ENCODE measurements at places on chromosomes 1 and 21.

DNA sequence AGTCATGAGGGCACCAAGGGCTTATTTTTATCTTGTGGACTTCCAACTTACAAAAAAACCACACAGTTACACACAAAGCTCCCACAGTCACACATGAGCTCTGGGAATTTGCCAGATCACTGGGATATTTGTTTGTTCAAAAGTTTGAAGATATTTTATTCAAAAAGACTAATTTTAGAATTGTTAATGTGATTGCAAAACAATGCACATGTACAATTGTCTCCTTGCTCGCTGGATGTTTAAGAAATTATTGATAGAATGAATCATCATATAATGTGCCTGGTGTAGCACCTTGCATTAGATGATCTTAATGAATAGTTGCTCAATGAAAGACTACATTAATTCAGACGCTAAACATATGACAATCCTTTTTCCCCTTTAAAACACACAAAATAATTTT, 570.3 kb downstream of the LMO4 start:
- DNase-seq: no peak

GRCh38 chr21:29800056-29800455, 139.7 kb downstream of the GRIK1 start:
- no peak for DNase-seq

DNA sequence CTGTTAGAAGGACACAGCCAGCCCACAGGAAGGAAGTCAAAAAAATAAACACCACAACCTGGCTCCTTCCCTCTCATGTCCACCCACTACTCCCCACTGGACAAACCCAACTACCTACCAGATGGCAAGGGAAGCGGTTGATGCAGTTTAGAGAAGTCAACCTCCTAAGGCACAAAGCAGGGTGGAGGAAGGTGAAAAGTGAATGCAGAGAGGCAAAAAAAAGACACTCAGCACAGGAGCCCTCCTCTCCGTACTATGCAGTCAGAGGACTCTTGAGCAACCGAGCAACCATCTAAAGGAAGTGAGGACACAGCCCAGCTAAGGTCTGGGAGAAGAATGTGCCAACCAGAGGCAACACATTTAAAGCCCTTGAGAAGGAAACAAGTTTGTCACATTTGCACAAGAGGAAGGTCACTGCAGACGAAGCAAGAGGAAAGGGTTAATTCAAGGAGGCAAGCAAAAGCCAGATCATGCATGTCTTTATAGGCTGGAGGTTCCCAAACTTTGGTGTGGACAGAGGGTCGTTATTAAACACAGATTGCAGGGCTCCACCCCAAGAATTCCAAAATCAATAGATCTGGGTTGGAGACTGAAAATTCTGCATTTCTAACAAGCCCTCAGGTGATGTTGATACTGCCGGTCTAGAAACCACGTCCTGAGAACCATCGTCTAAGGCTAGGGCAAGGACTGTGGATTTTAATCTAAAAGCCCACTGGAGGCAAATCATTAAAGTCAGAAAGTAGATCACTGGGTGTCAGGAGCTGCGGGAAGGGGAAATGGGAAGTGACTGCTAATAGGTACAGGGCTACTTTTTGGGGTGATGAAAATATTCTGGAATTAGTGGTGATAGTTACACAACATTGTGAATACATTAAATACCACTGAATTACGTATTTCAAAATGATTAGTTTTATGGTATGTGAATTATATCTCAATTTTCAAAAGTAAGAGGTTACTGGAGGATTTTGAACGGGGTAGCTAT, 19.7 kb downstream of the TP53BP2 start:
- no peak for DNase-seq

DNA sequence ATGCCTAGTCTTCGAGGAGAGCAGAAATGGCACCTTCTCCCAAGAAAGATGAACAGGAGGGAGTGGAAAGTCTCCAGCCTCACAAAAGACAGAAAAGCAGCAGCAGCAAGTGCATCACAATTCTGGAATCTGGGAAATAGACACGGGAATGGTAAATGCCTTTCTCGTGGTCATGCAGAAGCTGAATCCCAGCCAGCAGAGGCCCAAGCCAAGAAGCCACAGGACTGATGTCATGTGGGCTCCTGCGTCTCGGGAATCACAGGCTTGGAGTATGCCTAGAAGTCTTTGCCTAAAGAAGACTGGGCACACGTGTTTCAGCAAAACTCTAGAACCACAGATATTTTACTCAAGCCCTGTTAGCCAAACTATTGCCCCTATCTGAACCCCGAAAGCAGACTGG, 260.3 kb upstream of the PLD5 start:
- DNase-seq: no peak

GRCh38 chr1:205597691-205598314, 34.0 kb downstream of the ELK4 start:
- DNase-seq: no peak

GRCh38 chr1:234585330-234586055, 24.5 kb downstream of the IRF2BP2 start:
- no peak for DNase-seq

GRCh38 chr1:54273795-54274163, 73.8 kb downstream of the MRPL37 start:
- DNase-seq: no peak

GRCh38 chr21:26539566-26539965, 33.5 kb downstream of the CYYR1 start:
- DNase-seq: no peak

GRCh38 chr1:184408580-184408979, 21.8 kb downstream of the C1orf21 start:
- no peak for DNase-seq

DNA sequence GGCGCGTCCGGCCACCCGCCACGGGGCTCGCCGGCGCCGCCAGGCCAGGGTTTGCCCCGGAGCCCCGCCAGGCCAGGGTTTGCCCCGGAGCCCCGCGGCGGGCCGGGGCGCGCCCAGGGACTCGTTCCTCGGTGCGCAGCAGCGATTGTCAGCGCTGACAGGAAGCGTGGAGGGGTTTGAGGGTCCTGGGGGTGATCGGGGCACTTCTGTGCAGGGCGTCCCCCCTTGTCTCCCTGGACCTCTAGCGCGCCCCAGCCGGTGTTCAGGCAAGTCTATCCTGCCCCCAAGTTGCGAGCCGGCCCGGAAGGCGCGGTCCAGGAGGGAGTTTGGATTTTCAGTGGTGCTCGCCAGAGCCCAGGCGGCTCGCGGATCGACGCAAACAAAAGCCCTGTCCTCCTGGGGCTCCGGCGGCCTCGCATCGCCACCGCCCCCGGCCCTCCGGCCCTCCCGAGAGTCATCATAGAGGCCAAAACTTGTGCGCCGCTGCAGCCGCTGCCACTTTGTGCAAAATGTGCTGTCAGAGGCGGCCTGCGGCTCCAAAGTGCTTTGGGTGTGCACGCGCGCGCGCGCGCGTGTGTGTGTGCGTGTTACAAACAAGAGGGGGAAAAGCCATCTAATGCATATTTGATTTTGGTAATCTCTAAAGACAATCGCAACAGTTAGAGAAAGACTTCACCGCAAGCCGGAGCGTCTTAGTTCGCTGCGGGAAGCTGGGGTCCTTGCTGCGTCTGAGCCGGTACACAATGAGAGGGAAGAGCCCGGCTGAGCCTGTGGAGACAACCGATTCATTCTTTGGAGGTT, 1.0 kb downstream of the ROR1 start:
- peak; percentile 73 for DNase-seq

GRCh38 chr1:2087766-2088165, 37.6 kb downstream of the PRKCZ start:
- no peak for DNase-seq

DNA sequence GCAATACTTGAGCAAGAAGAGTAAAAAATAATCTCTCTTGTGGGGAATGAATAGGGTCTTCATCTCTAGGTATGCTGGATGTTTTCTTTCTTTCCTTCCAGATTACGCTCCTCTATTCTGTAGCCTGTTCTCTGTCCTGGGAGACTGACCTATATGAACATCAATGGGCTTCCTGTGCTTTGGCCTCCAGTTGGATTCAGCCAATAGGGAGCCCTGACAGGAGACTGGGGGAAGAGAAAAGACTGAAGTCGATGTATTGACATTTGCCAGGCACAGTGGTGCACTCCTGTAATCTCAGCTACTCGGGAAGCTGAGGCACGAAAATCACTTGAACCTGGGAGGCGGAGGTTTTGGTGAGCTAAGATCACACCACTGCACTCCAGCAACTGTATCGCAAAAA, 17.6 kb downstream of the SEMA6C start:
- DNase-seq: no peak

- no peak for DNase-seq
Measured at GRCh38 chr1:59477286-59477685, 180.4 kb downstream of the FGGY start.

GRCh38 chr1:197715806-197716205, 59.5 kb downstream of the DENND1B start:
- no peak for DNase-seq
